ENCODE measurements at places on chromosomes 2 and 18.

DNA sequence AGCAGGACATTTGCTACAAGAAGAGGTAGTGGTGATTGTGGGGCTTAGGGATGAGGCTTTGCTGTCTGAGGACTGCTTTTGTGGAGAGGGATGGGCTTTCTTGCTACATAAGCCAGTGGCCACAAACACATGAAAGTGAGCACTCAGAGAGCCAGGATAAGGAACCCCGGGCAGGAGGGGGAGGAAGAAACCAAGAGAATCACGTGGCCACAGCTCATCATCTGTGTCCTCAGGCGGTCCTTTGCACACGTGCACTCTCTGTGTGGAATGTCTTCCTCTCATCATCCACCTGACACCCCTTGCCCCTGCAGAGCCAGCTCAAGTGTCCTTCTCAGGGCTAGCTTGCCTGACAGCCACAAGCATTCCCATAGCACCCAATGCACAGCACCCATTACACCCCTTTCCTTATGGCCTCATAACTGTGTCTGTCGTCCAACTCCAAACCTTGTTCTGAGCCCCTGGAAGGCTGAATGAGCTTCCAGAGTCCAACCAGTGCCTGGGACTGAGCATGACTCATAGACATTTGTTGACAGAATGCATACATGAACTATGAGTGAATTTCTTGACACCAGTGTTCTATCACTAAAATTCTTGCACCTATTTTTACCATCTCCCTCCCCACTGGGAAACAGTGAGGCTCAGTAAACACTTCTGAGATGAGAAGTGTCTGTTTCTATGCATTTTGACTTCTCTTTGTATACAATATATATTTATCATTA lies 398.3 kb downstream of the ALK start:
- DNase-seq: no peak

DNA sequence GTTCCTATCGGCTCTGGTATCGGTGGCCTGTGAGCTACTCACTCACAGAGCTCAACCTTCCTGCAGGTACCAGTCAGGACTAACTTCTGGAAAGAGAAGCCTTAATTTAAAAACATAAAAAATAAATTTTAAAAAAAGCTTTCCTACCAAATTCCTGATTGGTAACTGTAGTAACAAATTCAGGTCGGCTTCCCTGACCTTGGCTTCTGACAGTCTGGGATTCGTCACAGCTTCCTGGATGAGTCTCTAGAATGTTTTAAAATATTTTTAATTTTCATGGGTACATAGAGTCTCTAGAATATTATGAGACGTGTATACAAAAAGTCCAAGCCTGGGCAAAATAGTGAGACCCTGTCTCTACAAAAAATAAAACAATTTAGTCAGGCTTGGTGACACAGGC lies 45.0 kb upstream of the MTCL1 start:
- no peak for DNase-seq

DNA sequence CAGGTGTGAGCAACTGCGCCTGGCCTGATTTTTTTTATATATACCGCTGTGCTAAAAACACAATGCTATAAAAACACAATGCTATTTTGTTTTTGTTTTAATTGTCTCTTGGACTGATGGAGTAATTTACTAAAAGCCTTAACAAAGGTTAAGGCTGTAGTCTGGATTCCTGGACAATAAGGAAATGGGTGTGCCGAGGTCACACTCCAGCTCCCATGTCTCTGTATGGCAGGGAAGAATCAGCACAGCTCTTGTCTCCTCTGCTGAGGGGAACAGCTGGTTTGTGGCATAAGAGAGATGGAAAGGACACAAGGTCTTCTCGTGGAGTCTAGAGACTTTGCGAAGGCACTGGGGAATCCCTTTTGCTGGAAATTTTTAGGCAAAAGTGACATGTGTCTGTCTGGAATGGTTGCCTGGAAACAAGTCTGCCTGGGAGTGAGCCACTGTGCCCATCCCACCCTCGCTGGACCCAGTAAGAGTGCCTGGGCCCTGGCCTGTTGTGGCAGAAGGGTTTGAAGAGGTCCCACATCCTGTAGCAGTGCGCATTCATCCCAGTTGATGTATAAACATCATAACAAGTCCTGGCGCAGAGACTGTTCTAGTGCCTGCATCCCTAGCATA lies 73.1 kb downstream of the MAPK4 start:
- no peak for DNase-seq

GRCh38 chr2:142330458-142330857 lies 199.6 kb upstream of the LRP1B start:
- DNase-seq: no peak

DNA sequence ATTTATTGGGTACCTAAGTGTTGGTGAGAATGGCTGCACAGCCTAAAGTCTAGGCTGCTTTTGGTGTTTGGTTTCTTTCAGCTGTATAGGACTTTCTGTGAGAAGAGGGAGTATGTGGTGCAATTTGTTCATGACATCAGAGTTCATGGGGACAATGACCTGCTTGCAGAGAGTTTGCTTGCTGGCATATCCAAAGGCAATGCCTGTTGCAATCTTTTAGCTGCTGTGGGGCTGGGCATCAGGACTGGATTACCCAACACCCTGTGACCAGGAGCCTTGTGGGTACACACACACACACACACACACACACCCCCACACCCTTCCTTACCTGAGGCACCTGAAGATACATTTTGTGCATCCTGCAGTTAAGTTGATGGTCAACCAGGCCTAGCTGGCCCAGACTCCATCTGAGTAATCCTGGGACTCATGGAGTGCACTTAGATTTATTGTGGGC lies 68.4 kb downstream of the LIPG start:
- DNase-seq: no peak

DNA sequence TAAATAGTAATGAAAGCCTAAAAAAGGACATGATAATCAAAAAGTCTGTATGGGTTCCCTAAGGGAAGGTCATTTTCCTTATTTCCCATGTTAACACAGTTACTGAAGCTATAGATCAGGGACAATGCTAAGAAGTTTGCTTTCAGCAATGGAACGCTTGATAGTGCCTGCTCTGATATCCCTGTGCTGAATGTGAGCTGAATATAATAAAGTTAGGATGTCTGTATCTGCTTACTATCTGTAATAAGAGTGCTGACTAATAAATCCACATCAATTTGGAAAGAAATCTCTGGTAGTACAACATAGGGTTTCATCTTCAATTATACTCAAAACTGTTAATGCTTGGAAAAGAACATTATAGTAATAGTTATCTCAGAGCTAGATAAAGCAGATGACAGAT lies 25.8 kb downstream of the TTC21B start:
- no peak for DNase-seq

DNA sequence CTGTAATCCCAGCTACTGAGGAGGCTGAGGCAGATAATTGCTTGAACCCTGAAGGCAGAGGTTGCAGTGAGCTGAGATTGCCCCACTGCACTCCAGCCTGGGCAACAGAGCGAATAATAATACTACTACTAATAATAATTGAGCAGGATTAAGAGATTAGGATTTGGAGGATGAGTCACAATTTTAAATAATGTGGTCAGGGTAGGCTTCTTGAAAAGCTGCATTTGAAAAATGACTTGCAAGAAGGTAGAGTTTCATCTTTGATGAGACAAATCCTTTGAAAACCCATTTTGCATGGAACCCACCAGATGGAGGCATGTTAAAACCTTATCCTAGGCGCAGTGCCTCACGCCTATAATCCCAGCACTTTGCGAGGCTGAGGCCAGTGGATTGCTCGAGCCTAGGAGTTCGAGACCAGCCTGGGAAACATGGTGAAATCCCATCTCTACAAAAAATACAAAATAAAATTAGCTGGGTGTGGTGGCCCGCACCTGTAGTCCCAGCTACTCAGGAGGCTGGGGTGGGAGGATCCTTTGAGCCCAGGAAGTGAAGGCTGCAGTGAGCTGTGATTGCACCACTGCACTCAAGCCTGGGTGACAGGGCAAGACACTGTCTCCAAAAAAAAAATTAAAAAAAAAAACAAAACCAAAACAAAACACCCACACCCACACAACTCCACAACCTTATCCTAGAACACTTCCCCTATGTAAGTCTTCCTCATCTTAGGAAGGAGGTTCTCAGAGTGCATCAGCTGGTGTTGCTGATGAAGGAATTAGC lies 3.3 kb upstream of the ATP8B1 start:
- DNase-seq: no peak

Measured in T follicular helper cell (primary cell).